B cell (primary cell): ENCODE measurements at places on chromosomes 5 and 9. TPM values are rescaled to one million over a fixed set of nuclear protein-coding genes. Genes with fewer than 3 reads are reported as not detected.

BTNL3 gene
- total RNA-seq, result not detected in 2 replicates

HTR1A gene
- not detected in 2 replicates for total RNA-seq

LAMC3 gene
- 0.25 and 0.29 TPM in 2 replicates for total RNA-seq

WDR31 gene
- 0.62 and 1.0 TPM in 2 replicates for total RNA-seq

NANS gene
- total RNA-seq, result 14.9 and 15.3 TPM in 2 replicates

TPRN gene
- total RNA-seq, result 16.3 and 19.3 TPM in 2 replicates

ACOT12 gene
- total RNA-seq, result not detected in 2 replicates

FRMD3 gene
- 0.49 and 1.5 TPM in 2 replicates for total RNA-seq

TRIM36 gene
- 0.39 and 1.6 TPM in 2 replicates for total RNA-seq

ERCC6L2 gene
- 52.0 and 54.4 TPM in 2 replicates for total RNA-seq

FAM221B gene
- total RNA-seq, result not detected in 2 replicates

SPINK7 gene
- not detected in 2 replicates for total RNA-seq

MAP1B gene
- 0.07 and 0.15 TPM in 2 replicates for total RNA-seq

SOHLH1 gene
- total RNA-seq, result not detected in 2 replicates

ZBED3 gene
- 1.2 and 1.6 TPM in 2 replicates for total RNA-seq

HTR4 gene
- total RNA-seq, result not detected in 2 replicates

SPOCK1 gene
- total RNA-seq, result not detected in 2 replicates

EIF4EBP3 gene
- 8.8 and 15.0 TPM in 2 replicates for total RNA-seq

INSL4 gene
- not detected in 2 replicates for total RNA-seq

PCDHB4 gene
- total RNA-seq, result not detected in 2 replicates

CTXN3 gene
- not detected in 2 replicates for total RNA-seq

IL17B gene
- not detected in 2 replicates for total RNA-seq

AGPAT2 gene
- total RNA-seq, result 25.1 and 32.7 TPM in 2 replicates

FYB1 gene
- 1.00 and 1.3 TPM in 2 replicates for total RNA-seq

LCP2 gene
- total RNA-seq, result 13.6 and 13.9 TPM in 2 replicates

GCNT4 gene
- not detected in 2 replicates for total RNA-seq

BARX1 gene
- not detected in 2 replicates for total RNA-seq

ARHGEF28 gene
- not detected in 2 replicates for total RNA-seq

ASS1 gene
- 0.44 TPM in 1 of 2 replicates, not detected in the other for total RNA-seq

TMOD1 gene
- 1.9 and 2.5 TPM in 2 replicates for total RNA-seq

SPINK1 gene
- total RNA-seq, result not detected in 2 replicates

SARDH gene
- 0.07 and 0.32 TPM in 2 replicates for total RNA-seq

SPINK5 gene
- not detected in 2 replicates for total RNA-seq

SLC4A9 gene
- total RNA-seq, result not detected in 2 replicates

SPATA31D4 gene
- not detected in 2 replicates for total RNA-seq

KCNV2 gene
- total RNA-seq, result not detected in 2 replicates

IL6ST gene
- total RNA-seq, result 28.0 and 31.1 TPM in 2 replicates

OBP2B gene
- not detected in 2 replicates for total RNA-seq

TXNDC8 gene
- total RNA-seq, result not detected in 2 replicates

PCDHA1 gene
- not detected in 2 replicates for total RNA-seq

ZFP2 gene
- total RNA-seq, result 1.8 and 2.2 TPM in 2 replicates

CTSV gene
- not detected in 2 replicates for total RNA-seq
